ENCODE measurements at places on chromosomes 5 and 9.

- no peak for DNase-seq
Measured at GRCh38 chr5:169307646-169308045, 6.7 kb upstream of the SLIT3 start.

- DNase-seq: no peak
Measured at GRCh38 chr9:91843623-91844148, 106.3 kb downstream of the ROR2 start.

DNA sequence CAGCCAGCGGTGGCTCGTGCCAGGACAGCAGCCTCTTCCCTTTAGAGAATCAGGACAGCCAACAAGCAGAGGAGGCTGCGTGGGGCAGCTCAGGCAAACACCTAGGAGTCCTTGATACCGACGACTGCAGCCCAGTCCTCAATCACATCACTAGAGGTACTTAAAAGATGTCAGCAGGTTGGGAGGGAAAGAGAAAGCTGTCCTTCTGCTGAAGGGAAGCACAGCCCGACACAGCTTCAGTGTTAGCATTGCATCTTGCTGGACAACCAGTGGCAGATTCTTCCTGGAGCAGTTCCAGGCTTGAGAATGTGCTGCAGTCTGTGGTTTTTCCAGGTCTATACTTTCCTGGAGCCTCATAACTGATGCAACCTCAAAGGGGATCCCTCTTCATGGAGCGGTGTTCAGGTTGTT is 230.5 kb downstream of the SYK start:
- DNase-seq: no peak

- DNase-seq: no peak
Measured at GRCh38 chr9:28389411-28389810, 816.1 kb upstream of the C9orf72 start.

DNA sequence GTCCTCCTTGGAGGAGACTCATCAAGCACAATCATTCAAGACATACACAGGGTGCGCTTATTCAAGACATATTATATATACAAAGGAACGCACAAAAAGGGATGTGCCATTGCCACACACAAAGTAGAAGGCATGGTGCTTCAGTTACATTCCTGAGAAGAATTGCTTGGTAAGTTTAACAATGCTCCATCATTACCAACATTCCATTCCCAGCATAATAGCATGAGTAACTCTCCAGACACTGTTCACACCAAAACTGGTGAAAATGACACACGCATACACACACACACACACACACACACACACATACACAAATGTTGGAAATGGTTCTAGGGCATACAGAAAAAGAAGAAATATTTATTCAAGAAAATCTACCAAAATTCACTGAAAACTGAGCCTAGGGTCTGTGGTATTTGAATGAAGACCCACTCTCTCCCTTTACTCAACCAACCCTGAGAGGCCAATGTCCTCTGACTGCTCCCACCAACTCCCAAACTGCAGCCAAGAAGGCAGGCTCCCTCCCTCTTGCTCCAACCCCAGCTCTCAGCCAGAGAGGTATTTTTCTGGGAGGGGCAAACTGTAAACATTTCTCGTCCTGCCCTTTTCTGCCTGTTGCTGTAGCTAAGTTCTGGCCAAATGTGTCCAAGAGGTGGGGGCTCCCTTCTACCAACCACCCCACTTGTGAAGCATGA is 19.9 kb downstream of the UGT3A1 start:
- DNase-seq: no peak

- no peak for DNase-seq
Measured at GRCh38 chr9:112380825-112381221, 915 bp downstream of the HSDL2 start.

DNA sequence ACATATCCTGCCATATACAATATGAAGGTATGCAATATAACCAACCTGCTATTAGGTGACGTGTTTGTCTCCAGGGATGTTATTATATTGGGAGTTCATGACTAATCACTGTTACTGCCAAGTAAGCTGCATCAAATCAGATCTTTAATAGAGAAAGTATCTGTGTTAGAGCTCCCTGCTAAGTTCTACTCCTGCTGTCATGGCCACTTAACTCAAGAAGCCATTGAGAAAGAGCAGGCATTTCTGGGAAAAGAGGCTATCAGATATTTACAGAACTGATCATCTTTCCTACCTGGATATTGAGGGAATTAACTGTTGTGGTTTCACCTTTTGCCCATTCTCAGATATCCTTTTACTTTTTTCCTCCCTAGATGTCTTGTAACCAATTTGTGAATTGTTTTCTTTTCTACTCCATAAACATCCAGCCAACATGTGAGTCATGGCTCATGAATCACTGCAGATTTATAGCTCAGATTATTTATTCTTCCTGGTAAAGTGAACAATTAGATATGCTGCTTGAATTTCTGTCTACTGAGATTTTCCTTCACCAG is 634.8 kb upstream of the FAM174A start:
- peak; percentile 56 for DNase-seq

DNA sequence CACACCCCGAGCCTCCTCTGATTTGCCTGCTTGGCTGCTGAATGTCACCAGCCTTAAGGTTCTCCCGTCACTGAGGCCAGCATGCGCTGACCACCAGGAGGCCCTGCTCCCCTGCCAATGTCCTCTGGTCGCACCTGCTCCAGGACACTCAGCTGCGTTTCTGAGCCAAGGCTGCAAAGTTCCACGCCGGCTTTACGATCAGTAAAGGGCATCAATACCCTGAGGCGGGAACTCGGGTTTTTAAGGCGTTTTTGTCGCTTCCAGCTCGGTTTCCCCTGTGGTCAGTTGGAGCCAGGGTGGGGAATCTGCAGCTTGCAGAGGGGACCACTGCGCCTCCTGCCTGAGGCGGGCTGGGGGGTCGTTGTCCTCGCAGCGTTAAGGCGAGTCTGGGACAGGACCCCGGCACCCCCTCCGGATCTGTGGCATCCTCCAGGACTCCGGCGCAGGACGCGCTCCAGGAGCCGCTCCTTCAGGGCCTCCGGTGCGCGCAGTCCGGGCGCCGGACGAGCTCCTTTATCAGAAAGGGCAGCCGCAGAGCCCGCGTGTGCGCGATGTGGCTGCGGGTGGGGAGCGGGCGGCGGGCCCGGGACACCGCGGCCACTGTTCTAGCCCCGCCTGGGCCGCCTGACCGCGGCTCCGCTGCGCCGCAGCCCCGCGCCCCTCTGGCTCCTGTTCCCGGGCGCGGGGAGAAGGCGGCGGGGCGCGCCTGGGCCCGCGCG is 24.1 kb upstream of the FLT4 start:
- DNase-seq: no peak

DNA sequence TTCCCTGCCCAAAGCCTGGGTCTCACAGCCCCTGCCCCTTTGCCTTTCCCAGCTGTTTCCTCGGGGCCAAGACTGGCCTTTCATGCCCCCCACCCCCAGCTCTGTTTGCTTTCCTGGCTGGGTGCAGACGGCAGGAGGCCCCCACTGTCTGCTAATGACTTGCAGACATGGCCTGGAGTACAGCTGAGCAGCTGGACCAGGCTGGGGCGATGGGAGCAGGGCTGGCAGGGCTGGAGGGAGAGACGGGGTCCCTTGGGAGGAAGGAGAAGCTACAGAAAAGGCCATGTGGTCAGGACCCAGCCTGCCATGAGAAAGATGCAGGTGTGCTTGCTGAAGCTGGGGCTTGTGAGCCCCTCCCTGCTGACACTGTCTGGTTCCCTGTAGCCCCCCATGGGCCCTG is 28.3 kb upstream of the GFPT2 start:
- DNase-seq: no peak

All from HS-5 (cell line).